ENCODE measurements at places on chromosomes 5 and 9.

DNA sequence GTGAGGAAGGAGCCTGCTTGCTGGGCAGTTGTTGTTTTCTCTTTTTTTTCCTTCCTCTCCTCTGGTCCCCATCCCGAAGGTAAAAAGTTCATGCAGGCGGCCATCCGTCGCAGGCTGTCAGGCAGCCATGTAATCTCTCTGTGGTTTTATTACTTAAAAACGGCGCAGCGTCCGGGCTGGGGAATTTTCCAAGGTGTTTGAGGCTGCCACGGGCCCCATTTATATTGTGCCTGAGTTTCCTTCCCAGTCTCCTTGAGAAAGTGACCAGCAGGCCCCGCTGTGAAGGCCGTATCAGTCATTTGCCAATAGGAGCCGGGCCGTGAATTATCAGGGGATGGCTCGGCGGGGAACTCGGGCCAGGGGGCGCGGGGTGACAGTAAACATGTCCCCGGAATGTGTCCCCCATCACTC is 289.7 kb downstream of the PBX3 start:
- no peak for DNase-seq

DNA sequence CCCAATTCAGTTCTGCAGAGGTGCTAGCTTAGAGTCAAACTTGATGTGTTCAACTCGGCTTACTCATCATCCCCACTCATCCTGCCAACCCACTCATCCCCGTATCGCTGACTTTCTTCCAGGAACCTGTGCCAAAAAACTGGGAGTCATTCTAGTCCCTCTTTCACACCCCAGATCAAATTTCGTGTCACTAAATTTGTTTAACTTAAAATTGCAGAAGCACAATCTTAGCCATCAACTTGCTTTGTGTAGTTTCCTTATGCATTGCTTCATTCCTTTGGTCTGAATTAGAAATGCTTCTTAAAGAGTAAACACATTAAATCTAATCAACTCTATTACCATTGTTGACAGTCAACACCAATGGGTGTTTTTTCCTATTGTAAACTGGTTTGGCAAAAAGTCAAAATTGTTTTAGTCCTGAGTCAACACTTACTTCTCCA is 162.4 kb downstream of the TTC39B start:
- peak; percentile 27 for DNase-seq

GRCh38 chr5:172800088-172800551 is 29.1 kb upstream of the DUSP1 start:
- peak; percentile 92 for DNase-seq

GRCh38 chr5:157180374-157181264 is at the start of gene ITK:
TSS of gene ITK (plus strand) at chr5:157180840. CDS start at chr5:157180978, 138 bp downstream.
- DNase-seq: no peak

- DNase-seq: no peak
These were observed 252.1 kb downstream of the CRB2 start for GRCh38 chr9:123608104-123608503.

GRCh38 chr9:81635521-81636254 is 53.7 kb downstream of the TLE1 start:
- DNase-seq: peak; percentile 70

DNA sequence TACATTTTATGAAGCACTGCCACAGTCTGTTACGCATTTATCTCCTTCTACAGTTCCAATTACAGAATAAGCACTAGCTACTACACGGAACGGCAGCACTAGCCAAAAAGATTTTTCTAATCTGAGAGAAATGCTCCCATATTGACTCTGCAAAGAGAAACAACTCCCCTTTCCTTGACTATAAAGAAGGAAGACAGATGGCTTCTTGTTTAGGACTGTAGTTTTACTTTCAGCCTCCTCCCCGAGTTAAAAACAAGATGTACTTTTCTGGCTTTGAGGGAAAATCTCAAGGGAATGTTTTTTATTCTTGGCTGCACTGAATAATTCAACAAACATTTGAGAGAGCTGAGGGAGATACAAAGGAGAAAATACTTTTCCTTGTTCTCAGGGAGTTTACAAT is 1.9 kb upstream of the SLC44A1 start:
- peak; percentile 20 for DNase-seq

GRCh38 chr9:37955781-37956422 is 52.0 kb upstream of the SLC25A51 start:
- DNase-seq: no peak

DNA sequence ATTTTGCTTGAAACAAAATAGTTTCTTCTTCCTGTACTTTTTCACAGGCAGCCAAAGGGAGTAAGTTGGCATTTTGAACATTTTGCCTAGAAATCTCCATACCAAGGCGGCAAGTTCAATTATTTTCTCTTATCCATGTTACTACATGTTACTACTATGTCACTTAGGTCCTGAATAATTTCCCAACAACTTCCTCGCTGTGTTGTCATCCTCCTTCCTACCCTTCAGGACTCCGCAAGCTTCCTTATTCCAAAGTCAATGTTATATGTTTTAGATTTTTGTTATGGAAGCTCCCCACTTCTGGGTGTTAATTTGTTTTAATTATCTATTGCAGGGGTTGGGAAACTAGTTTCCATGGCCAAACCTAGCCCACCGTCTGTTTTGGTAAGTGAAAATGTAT is 9.9 kb upstream of the B4GALT1 start:
- DNase-seq: no peak

DNA sequence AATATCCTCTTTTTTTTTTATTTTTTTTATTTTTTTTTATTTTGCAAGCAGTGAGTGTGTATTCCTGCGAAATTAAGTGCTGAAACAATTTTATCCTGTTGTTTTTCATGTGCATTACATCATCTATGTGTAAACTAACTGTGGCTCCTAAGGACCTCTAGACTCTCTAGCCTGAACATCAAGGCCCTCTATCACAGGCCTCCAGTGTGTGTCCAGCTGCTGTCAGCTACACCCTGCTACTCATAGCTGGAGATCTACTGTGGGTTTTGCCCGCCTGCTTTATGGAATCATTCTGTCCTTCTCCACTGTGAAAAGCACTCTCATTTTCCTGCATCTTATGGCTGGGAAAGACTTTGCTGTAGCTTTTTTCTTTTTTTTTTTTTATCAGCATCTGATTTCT is 157.8 kb downstream of the KCTD16 start:
- DNase-seq: no peak

GRCh38 chr5:124398460-124398859 is 348.0 kb downstream of the ZNF608 start:
- DNase-seq: peak; percentile 47

DNA sequence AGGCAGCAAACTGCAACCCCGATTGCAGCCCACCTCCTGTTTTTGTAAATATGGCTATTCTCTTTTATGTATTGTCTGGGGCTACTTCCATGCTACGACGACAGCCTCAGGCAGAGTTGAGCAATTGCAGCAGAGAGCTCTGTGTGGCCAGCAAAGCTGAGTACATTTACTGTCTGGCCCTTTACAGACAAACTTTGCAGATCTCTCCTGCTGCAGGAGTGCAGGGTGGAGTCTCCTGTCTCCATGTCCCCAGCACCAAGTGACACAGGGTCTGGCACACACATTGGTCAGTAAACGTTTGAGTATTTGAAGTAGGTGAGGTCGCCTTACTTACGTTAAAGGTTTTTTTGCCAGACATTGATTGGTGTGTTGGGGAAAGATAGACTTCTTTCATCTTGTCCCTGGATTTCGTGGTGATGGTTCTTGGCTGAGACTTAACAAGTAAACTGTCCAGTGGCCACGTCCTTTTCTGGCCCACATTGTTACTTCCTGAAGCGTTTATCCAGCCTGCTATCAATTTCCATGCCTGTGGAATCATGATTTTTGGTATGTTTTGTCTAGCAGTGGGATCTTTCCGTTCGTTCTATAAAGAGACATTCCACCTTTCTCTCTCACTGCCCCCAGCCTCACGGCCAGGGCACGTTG is 27.2 kb downstream of the PRRC2B start:
- DNase-seq: no peak

DNA sequence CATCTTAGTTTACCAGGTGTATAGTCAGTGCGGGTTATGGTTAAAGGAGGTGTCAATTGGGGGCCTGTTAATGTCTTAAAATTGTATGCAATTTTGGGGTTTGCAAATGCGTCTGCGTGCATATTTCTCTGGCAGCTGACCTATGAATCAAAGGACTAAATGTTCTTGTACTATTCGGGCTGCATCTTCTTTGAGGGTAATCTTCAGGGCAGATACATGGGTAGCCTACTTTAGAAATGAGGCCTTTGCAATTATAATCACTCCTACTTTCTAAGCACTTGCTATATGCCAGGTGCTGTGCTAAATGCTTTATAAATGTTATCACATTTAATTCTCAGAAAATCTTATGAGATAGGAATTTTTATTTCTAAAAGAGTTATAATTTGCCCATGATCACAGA is 58.2 kb downstream of the NDFIP1 start:
- no peak for DNase-seq

DNA sequence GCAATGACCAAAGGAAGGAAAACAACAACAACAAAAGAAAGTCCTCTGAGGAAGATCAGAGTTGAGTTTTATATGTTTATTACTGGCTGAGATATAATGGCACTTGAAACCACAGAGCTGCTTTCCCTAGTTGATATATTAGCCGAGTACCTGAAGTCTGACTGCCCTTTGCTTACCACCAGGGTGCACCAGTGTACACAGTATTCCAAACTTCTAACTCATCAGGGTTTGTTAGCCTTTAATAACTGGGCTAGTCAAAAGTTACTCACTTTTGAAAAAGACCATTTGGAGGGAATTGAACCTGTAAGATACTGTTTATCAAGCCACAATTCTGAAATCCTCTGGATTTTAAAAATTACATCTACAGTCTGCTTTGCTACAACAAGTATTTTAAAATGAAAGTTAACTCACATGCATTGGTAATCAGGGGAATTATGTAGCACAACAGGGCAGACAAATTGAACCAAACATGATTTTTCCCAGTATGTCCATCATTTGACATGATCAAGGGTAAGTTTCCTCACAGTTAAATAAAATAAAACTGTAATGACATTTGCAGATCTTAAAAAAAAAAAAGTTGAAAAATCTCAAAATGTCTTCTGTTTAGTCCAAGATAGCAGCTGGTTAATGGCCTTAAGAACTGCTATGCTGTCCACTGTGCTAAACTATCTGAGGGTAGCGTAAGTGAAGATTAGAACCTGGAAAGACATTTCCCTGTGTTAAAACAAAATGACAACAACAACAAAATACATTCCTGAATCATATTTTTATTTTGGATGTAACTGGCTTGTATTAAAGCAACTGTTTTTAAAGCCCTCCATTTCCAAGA is 57.3 kb upstream of the C6 start:
- DNase-seq: peak; percentile 57

DNA sequence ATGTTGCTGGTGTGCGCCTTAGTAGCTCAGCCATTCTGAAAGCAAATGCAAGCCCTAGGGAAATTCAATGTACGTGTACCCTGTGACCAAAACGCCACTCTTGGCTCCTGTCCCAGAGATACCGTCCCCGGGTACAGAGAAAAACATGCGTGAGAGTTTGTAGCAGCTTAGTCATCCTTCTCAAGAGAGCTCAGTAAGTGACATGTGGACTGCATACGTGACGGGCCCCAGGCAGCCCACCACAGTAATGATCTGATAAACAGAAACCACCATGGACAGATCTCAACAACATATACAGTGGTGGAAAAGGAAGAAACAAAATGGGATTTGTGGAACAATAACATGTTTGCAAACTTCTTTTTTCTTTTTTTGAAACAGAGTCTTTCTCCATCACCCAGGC is 45.1 kb downstream of the S1PR3 start:
- peak; percentile 71 for DNase-seq

DNA sequence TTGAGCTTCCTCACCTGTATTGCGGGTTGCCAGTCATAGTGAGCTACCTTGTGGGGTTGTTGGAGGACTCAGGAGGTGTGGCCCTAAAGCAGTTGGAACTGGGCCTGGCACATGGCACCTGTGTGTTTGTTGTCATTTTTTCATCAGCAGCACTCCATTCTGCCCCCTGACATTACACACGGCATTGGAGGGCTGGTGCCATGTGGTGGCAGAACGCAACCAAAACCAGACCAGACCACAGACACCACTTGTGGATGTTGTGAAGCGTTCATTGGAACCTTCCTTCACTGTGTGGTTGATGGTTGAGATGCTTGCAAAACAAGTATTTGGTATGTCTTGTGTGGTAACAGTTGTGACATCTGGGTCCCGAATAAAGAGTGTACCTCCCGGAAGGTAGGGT is 113.2 kb upstream of the ERCC6L2 start:
- DNase-seq: no peak

DNA sequence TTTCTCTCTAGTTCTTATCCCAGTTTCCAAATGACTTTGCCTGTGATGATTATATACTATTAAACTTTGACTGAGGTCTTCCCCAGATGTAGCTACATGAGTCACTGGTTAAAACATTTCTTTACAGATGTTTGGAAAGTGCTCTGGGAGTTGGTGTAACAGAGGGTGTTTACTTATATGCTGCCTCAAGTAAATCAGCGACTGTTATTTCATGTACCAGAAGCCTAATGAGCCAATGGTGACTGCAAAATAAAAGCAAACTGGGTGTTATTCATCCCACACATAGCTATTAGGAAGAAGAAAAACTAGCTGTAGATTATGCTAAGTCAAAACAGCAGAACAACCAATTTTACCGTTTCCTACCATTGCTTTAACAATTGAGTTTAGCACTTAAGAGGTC is 929.7 kb upstream of the SEMA6A start:
- peak; percentile 7 for DNase-seq

- DNase-seq: no peak
These were observed 10.9 kb downstream of the RAPGEF1 start for GRCh38 chr9:131728961-131729360.

- DNase-seq: no peak
These were observed 76.8 kb downstream of the AMBP start for GRCh38 chr9:114001410-114001685.

DNA sequence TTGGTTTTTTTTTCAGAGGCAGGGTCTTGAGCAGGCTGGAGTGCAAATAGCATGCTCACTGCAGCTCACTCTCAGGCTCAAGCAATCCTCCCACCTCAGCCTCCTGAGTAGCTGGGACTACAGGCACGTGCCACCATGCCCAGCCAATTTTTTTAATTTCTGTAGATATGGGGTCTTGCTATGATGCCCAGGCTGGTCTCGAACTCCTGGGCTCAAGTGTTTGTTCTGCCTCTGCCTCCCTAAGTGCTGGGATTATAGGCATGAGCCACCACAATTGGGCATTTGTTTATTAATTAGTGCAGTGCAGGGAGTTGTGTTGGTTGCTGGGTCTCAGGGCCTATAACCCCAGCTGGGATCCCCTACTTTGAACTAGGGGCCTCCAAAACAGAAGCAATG is 47.0 kb downstream of the CXXC5 start:
- no peak for DNase-seq

GRCh38 chr5:12023614-12024241 is 119.5 kb upstream of the CTNND2 start:
- peak; percentile 34 for DNase-seq

GRCh38 chr9:133286523-133286922 is 11.5 kb upstream of the ABO start:
- DNase-seq: no peak

- no peak for DNase-seq
These were observed 2.7 kb upstream of the RAPGEF6 start for GRCh38 chr5:131637694-131638093.

DNA sequence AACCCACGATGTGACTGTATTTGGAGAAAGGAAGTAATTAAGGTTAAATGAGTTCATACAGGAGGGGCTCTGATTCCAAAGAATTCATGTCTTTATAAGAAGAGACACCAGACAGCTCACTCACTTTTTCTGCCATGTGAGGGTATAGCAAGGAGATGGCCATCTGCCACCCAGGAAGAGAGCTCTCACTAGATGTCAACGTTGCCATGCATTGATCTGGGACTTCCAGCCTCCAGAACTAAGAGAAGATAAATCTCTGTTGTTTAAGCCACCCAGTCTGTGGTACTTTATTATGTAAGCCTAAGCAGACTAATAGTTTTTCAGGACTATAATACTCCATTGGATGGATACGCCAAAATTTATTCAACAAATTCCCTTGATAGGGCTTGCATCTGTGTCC is 89.8 kb upstream of the RAD23B start:
- no peak for DNase-seq

- DNase-seq: no peak
These were observed 99.5 kb downstream of the GCNT1 start for GRCh38 chr9:76558465-76558864.
